ENCODE measurements at places on chromosomes 4 and X.

- DNase-seq, result no peak
Measured at GRCh38 chrX:107744868-107745267, 30.7 kb downstream of the TSC22D3 start.

GRCh38 chrX:8484360-8484949 is 19.8 kb downstream of the VCX3B start:
- no peak for DNase-seq

DNA sequence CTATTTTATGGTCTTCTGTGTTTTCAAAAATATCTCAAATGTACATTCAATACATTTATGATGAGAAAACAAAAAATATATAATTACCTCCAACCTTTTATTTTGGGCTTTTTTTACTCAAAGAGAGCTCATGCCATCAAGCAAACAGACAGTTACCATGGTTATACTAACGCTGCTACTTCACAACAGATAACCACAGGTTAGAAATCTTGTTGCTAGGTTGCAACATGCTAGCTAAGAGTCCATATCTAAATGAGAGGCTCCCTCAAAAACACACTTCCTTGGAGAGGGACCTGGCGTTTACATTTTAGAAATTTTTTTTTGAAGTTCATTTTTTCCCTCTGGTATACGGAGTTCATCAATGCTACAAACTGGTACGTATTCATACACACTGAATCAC is 44.3 kb downstream of the TBC1D9 start:
- DNase-seq, result no peak

- no peak for DNase-seq
Measured at GRCh38 chr4:138675685-138676084, 339.9 kb upstream of the NOCT start.

DNA sequence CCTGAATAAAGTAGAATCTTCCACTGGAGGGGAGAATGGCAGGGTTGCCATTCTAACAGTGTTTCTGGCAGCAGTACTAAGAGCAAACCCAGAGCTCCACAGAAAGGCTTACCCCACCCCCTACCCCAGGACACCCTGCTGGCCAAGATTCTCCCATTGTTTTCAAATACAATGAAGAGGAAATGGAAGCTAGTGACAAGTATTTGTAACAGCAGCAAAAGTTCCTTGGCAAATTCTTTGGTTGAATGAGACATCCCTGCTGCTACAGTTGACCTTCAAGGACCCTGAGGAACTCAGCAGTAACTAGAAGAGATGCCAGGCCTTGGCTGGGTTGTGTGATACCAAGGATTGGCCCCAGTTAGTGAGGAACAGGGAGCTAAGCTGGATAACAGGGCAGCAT is 124.2 kb upstream of the DGKK start:
- no peak for DNase-seq

DNA sequence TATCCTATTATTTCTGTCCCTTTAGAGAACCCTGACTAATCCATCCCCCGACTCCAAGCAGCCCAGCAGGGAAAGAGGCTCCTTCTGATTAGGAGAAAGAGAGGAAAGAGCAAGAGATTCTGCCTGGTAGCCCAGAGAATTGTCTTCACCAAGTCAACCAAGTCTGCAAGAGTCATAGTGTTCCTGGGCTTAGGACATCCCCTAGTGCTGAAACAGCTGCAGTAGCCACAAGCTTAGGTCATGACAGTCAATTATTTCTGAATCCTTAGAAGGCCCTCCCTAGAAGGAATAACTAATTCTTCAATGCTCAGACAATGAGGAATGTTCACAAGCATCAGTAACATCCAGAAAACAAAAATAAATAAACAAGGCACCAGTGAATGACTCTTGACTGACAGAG is 480.3 kb upstream of the GRIA3 start:
- DNase-seq, result peak; percentile 1

GRCh38 chr4:158845311-158846041 is 76.7 kb downstream of the FNIP2 start:
- DNase-seq, result no peak

DNA sequence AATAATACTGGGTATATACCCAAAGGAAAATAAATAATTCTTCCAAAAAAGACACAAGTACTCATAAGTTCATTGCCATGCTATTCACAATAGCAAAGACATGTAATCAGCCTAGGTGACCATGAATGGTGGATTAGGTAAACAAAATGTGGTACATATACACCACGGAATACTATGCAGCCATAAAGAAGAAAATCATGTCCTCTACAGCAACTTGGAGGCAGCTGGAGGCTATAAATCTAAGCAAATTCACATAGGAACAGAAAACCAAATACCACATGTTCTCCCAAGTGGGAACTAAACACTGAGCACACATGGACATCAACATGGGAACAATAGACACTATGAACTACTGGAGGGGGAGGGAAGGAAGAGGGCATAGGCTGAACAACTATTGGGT is 146.2 kb downstream of the ATRX start:
- DNase-seq, result no peak

Data from fibroblast of skin of left biceps (primary cell).